ENCODE measurements at places on chromosomes 12 and 14. TPM values are rescaled to one million over a fixed set of nuclear protein-coding genes. Genes with fewer than 3 reads are reported as not detected.

The LGR5 gene
- not detected for total RNA-seq

The CLEC7A gene
- total RNA-seq = not detected

The ASIC1 gene
- 5.1 TPM for total RNA-seq

The B4GALNT1 gene
- 42.2 TPM for total RNA-seq

The SLC4A8 gene
- total RNA-seq = 1.5 TPM

The IFNG gene
- not detected for total RNA-seq

The ANKRD33 gene
- 0.08 TPM for total RNA-seq

The KCNC2 gene
- total RNA-seq = not detected

The CELA1 gene
- not detected for total RNA-seq

The SERPINA9 gene
- not detected for total RNA-seq

The CCDC197 gene
- total RNA-seq = not detected
